ENCODE measurements at places on chromosomes 16 and 17.

DNA sequence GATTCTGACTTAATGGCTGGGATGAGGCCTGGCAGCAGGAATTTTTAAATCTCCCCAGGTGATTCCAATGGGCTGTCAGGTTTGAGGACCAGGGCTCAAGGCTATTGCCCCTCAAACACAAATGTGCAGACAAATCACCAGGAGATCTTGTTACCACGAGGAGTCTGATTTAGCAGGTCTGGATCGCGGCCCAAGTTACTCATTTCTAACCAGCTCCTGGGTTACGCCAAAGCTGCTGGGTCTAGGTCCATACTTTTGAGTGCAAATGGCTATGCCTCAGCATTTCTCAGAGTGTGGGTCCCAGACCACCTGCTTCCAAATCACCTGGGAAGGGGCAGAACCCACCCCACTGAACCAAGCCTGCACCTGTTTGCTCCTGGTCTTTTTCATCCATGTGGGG lies 33.1 kb downstream of the CNGB1 start:
- no peak for DNase-seq

GRCh38 chr17:82892899-82893565 lies 53.2 kb upstream of the ZNF750 start:
- DNase-seq: no peak

DNA sequence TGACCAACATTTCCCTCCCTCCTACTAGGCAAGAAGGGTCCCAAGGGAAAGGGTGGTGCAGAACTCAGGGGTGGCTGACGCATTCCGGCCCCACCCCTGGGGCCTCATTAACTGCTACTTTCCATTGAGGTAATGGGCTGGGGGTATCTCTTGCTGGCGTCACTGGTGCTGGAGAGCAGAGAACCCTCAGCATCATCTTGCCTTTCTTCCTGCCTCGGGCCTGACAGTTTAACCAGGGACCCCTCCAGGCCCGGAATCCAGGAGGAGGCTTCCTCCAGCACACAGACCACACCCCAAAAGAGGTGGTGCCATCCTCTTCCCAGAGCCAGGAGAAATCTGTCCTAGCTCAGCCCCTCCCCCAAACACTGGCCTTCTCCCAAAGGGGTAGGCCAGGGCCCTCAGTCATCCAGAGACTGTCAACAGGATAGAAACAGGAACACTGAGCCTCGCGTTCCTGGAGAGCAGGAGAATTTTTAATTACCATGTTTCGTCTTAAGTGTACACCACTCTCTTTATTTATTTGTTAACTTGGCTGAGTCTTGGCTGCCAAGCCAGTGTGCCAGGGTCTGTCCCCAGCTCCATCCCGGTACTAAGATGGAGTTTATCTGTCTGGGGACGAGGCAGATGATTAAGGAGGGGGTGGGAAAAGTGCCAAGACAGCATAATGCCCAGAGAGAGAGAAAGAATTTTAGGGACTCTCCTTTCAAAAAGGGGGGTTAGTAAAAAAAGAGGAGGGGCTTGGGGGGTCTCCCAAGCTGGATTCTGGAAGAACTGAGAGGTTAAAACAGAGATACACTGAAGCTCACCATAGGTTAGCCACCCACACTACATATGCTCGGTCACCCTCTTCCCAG lies 5.1 kb downstream of the ETV4 start:
- DNase-seq: no peak

DNA sequence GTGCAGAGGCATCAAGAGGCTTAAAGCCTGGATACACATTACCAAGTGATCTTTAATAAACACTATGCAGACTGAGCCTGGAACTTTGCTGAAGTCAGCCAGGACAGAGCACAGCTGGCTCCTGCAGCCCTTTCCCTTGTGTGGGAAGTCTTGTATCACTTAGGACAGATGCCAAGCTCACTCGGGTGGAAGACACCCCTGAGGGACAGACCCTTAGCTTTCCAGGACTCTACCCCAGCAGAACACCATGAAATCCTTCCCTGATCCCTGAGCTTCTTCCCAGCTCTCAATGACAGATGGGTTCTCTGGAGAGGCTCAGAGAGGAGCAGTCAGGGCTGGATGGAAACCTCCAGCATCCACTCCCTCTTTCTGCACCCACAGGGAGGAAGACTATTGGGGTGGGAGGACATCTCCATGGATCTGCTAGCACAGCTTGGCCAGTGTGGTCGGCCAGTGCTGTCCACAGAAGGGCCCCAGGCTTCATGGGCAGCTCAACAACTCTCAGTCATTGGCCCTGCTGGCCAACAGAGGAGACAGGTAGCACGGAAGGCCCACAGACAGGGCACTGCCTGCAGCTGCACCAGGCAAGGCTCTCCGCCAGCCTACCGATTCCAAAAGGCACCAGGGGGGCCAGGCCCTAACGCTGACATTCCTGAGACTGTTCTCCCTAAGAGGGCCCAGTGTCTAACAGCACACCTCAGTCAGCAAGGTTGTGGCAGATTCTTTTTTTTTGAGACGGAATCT lies 15.9 kb downstream of the RAB5C start:
- no peak for DNase-seq

DNA sequence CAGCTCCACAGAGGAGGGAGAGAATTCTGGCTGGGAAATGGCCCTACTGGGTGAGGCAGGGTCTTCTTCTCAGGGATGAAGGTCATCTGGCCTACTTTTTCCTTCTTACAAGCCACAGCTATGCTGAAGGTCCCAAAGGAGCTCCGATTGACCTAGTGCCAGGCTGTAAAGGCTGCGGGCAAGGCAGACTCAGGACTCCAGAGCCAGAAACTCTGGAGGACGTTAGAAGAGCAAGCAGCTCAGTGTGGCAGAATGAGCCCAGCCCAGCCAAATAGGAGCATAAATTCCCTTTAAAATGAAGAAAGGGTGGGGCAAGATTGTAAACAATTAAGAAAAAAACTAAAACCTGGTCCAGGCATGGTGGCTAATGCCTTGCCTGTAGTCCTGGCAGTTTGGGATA lies 20.1 kb upstream of the CNOT1 start:
- DNase-seq: no peak

- DNase-seq: no peak
Observed at GRCh38 chr17:64499805-64500486, 3.1 kb upstream of the POLG2 start.

GRCh38 chr17:16818821-16819683 lies 129.0 kb downstream of the CCDC144A start:
- no peak for DNase-seq

DNA sequence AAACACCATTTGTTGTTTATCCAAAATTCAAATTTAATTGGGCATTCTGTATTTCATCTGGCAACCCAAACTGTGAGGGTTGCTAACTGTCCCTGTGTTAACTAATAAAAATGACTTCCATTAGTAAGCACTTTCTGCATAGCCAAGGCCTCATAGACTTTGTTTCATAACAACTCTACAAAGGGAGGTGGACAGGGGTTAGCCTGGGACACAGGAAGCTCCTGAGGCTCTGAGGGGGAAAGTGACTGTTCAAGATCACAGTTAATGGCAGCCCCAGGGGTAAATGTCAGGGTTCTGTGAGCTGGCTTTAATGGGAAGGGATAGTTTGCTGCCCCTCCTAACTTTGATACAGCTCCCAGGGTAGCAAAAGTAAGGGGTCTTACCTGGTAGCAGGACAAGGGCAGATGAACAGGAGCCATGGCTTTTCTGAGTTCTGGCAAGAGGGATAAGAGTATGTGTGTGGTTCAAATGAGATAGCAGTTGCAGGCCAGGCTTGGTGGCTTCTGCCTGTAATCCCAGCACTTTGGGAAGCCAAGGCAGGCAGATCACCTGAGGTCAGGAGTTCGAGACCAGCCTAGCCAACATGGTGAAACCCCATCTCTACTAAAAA lies 2.2 kb downstream of the HEATR9 start:
- DNase-seq: no peak

GRCh38 chr16:73313950-73314349 lies 266.0 kb upstream of the ZFHX3 start:
- no peak for DNase-seq

DNA sequence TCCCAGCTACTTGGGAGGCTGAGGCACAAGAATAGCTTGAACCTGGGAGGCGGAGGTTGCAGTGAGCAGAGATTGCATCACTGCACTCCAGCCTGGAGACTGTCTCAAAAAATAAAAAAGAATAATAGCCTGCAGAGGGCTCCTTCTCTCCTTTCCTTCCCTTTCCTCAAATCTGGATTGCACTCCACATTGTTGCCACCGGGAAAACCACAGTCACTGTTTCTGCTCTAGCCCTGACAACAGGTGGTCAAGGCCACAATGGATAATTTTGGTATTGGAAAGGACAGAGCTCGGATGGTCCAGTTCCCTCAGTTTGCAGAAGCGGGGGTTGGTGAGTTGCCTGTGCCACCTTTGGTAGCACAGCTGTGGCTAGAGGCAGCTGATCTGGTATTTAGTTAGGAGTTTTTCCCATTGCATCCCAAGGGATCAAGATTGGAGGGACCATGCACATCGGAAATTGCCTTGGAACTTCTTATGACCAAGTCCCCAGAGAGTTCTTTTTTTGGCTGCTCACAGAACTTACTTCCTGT lies 44.7 kb upstream of the PRSS54 start:
- no peak for DNase-seq

GRCh38 chr17:16100737-16101400 lies 101.2 kb downstream of the TTC19 start:
- DNase-seq: no peak

DNA sequence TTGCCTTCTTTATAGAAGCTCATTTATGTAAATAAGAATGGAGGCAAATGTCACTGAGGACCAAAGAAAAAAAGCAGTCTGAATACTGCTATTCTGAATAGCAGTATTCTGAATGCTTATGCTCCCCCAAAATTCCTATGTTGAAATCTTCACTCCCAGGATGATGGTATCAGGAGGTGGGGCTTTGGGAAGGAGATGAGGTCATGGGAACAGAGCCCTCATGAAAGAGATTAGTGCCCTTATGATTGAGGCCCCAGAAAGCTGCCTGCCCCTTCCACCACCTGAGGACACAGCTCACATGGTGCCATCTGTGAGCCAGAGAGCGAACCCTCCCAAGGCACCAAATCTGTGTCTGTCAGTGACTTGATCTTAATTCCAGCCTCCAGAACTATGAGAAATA lies 28.8 kb downstream of the HEATR6 start:
- DNase-seq: no peak

DNA sequence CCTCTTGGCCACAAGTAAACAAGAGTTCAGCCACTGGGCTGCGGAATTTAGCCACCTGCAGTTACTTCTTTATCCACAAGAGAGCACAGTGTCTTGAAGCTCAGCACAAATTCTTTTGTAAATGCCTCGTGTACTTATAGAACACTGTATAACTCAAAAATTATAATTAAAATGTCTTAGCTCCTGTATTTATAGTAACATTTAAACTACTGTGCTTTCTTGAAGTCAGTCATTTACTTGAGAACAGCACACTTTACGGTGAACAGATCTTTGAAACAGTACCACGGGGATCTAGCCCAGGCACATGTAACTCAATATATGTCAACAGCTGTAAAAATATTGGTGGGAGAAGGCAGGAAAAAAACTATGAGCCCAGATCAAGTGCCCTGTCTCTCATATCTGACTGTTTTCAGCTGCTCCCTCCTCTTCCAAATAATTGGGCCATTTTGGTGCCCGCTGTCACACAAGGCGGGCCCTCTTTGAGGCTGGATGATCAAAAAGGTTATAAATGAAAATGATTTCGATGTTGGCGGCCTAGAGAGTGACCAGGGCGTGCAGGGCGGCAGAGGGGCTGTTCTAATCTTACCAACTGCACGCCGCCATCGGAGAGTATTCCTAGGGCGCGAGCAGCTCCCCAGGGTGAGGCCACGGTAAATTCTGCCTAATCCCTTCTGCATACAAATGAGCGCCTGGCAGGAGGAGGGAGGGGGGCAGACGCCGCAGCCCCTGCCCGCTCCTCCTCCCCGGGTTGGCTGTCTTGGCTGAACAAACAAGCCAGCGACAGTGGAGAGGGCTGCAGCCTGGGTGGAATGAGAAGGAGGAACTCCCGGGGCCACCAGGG lies 183.2 kb downstream of the C16orf78 start:
- peak; percentile 37 for DNase-seq

GRCh38 chr17:27339836-27340550 lies 46.1 kb downstream of the WSB1 start:
- DNase-seq: no peak

DNA sequence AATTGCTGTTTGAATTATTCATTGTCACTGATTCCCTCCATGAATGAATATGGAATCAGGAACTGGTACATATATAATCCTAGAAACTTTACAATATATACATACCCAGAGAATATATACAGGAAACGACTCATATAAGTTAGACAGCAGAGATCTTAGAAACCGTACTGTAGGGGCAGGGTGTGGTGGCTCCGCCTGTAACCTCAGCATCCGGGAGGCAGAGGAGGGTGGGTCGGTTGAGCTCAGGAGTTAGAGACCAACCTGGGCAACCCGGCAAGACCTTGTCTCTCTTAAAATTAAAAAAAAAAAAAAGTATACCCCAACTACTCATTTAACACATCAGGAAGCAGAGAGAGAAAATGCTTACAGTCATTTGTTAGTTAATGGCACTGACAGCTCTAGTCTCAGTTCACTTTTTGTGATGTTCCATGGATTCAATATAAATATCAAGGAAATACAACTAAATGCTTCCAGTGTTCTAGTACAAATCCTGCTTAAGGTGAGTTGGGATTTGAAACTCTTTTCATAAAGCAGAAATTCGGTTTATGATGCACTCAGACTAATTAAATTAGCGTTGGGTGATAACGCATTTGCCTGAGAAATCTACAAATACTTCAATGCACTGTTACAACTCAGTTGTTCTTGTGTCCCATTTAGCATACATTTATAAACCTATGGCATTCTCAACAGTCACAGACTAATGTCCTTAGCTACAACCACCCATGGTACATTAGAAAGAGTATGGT lies 5.6 kb downstream of the GLG1 start:
- no peak for DNase-seq

GRCh38 chr17:42459256-42459800 lies 650 bp downstream of the ATP6V0A1 start:
- DNase-seq: no peak

DNA sequence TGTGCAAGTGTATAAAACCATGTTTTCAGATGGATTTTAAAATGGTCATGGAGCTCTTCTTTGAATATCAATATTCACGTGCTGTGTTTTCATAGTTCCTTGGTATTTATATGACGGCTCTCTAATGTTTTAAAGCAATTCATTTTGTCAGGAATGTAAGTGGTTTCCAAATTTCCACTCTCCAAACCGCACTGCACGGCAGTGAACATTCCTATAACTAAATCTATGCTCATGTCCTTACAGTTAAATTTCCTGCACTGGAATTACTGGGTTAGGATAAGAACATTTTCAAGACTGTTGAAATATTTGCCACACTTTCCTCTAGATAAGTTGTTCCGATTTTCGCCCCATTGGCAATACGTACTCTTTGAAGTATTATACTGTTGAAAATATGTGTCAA lies 398.9 kb downstream of the PMP22 start:
- no peak for DNase-seq

DNA sequence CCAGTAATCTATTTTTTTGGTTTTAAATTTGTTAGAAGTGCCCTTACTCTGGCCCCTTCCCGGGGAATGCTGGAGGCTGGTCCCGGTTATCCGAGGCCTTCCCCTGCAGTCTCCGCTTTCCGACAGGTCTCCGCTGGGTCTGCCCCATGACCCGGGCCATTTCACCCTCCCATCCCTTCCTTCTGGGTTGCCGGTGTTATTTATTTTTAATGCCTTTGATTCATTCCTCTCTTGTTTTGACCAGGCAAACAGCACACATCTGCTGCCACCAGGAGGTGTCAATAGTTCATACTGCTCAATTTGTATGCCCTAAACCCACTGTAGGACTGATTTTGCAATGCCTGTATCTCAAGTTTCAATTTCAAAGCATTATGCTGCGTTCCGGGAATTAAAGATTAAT lies 113.2 kb upstream of the IRX5 start:
- DNase-seq: no peak

- DNase-seq: no peak
Observed at GRCh38 chr17:304461-304860, 48.1 kb downstream of the RPH3AL start.

- peak; percentile 56 for DNase-seq
Observed at GRCh38 chr16:81745704-81746558, 33.2 kb upstream of the PLCG2 start.
